ENCODE measurements at places on chromosomes 1 and 21. TPM values are rescaled to one million over a fixed set of nuclear protein-coding genes. Genes with fewer than 3 reads are reported as not detected.

EFNA4 gene
- polyA plus RNA-seq: 11.8 TPM

SPRR2D gene
- polyA plus RNA-seq: not detected

RBM11 gene
- polyA plus RNA-seq: 6.9 TPM

IL24 gene
- not detected for polyA plus RNA-seq

EVA1C gene
- polyA plus RNA-seq: 13.8 TPM

S100A6 gene
- polyA plus RNA-seq: 1,580 TPM

TMOD4 gene
- 0.65 TPM for polyA plus RNA-seq

LAX1 gene
- not detected for polyA plus RNA-seq

KCNQ4 gene
- polyA plus RNA-seq: 0.65 TPM

CLIC4 gene
- polyA plus RNA-seq: 72.7 TPM

LAD1 gene
- 70.7 TPM for polyA plus RNA-seq

TFF2 gene
- not detected for polyA plus RNA-seq

RORC gene
- polyA plus RNA-seq: 34.5 TPM

FCRL4 gene
- polyA plus RNA-seq: not detected

LCE1B gene
- polyA plus RNA-seq: not detected

C4BPB gene
- polyA plus RNA-seq: 0.49 TPM

RAB7B gene
- polyA plus RNA-seq: 0.73 TPM

OR2L2 gene
- polyA plus RNA-seq: not detected

SYCP1 gene
- not detected for polyA plus RNA-seq

PADI2 gene
- 11.7 TPM for polyA plus RNA-seq

FAM78B gene
- 1.4 TPM for polyA plus RNA-seq

ATP1A4 gene
- not detected for polyA plus RNA-seq

LRRIQ3 gene
- polyA plus RNA-seq: 2.4 TPM

FNDC5 gene
- polyA plus RNA-seq: 4.2 TPM

RIPPLY3 gene
- 0.26 TPM for polyA plus RNA-seq

NUF2 gene
- 0.28 TPM for polyA plus RNA-seq

TCEA3 gene
- polyA plus RNA-seq: 93.2 TPM

TTLL10 gene
- not detected for polyA plus RNA-seq
